ENCODE measurements at places on chromosomes 11 and 22. TPM values are rescaled to one million over a fixed set of nuclear protein-coding genes. Genes with fewer than 3 reads are reported as not detected.

Gene PRDX5
- total RNA-seq, result 243 TPM

Gene ARCN1
- total RNA-seq, result 187 TPM

Gene LDHAL6A
- total RNA-seq, result not detected

Gene LRRC10B
- not detected for total RNA-seq

Gene CREB3L1
- total RNA-seq, result 37.7 TPM

Gene RTN4RL2
- total RNA-seq, result 0.32 TPM

Gene MMP1
- 53.2 TPM for total RNA-seq

Gene P2RY6
- total RNA-seq, result 0.76 TPM

Gene LRRC4C
- not detected for total RNA-seq

Gene GGTLC2
- not detected for total RNA-seq

Gene VPREB3
- not detected for total RNA-seq

Gene SHISAL1
- total RNA-seq, result 1.5 TPM

Gene POTEH
- total RNA-seq, result not detected

Gene MACROD1
- 21.0 TPM for total RNA-seq

DNA sequence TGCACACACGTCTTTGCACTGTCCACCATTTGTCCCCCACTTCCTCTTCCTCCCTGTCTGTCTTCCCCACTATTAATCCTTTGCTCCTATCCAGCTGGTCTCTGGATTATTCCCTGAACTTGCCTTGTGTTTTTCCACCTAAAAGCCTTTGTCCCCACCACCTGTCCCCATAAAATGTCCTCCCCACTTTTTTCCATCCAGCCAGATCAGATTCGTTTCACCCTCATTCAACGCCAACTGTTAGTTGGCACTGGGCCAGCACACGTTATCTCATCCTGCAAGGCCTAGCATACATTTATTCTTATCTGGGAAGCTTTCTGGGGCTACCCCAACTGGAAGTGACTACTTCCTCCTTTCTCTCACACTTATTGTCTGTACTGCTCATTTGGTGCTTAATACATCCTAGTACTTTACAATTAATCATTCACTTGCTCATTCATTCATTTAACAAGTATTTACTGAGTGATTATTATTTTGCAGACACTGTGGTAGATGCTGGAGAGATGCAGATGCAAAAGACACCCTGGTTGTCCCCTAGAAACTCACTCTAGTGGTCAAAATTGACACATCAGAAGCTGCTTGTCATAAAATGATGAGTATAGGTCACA lies 96.2 kb downstream of the RASSF10 start:
- no peak for DNase-seq

DNA sequence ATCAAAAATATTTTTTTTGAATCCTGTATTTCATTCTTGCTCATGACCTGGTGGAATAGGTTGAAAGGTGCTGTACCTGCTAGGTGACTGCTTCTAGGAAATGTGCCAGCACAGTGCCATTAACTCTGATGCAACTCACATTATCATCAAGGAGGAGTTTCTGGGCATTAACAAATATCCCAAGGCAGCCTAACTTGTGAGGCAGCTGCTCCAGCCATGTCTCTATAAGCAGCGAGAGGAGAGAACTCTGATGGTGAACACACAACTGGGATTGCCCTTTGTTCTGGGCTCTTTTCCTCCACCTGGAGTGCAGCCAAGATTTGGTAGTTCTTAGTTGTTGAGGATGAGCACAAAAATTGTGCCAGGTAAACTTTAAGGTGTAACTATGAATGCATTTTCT lies 25.6 kb downstream of the HEPHL1 start:
- DNase-seq, result no peak

- DNase-seq, result no peak
Measured at GRCh38 chr22:23884140-23884539, 10.0 kb upstream of the MIF start.

- no peak for DNase-seq
Measured at GRCh38 chr11:65920372-65920802, 1.2 kb downstream of the DRAP1 start.

GRCh38 chr11:45294499-45294898 lies 8.4 kb upstream of the SYT13 start:
- DNase-seq, result no peak

DNA sequence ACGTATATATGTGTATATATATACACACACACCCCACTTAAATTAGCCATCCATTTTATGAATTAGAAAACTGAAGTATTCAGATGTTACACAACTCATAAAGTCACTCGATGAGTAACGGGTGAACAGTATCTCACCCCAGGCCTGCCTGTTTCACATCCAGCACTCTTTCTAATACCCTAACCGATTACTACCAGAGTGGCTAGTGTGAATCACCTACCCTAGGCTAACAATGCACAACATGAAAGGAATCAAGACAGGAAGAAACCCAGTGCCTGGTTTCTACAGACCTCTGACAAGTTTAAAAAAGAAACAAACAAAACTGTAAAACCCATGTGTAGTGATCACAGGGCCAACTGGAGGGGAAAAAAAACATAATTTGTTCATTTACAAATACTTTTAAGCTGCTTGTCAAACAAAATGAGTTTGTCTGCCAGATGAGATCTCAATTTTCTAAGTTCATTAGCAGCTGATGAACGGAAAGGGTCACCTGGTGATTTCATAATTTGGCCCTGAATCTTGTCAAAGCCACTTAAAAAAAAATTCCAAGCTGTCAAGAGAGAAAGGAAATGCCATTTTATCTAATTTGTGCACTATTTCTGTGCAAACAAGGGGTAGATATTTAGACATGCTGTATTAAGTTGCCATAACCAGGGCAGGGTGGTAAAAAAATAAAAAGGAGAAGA lies 134.8 kb downstream of the LARGE1 start:
- DNase-seq, result peak; percentile 96

DNA sequence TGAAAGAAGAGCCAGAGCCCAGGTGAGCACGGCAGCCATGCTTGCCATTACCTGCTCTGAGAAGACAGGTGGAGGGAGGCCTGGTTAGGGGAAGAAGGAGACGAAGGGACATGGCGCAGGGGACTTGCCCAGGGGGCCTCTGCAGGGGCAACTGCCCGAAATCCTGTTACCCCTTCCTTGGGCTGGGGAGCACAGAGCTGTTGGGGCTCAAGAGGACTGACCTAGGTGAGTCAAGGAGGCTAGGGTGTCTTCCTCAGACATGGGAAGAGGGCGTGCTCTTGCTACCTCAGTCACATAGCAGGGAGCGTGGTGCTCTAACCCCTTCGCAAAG lies at the start of gene APOA5:
Gene APOA5 (minus strand): TSS at position 67 of the 331 bp plus-strand sequence. CDS start 19 bp downstream, at position 48.
- DNase-seq, result no peak

- peak; percentile 83 for DNase-seq
Measured at GRCh38 chr11:125874556-125875124, 12.8 kb upstream of the HYLS1 start.

DNA sequence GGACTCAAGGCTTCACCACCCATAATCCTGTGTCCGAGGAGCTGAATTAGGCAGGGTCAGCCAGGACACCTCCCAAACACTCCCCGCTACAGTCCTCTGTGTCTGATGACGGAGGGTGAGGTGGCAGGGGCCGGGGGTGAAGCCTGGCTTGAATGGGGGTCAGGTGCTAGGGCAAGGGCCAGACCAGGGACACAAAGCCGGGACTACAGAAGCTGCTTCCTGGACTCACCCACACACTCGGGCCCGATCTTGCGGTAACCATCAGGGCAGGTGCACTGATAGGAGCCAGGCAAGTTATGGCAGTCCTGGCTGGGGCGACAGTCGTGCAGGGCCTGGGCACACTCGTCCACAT lies 2.3 kb downstream of the EFEMP2 start:
- DNase-seq, result no peak

- DNase-seq, result peak; percentile 65
Measured at GRCh38 chr11:77819921-77820564, 479 bp downstream of the RSF1 start.

DNA sequence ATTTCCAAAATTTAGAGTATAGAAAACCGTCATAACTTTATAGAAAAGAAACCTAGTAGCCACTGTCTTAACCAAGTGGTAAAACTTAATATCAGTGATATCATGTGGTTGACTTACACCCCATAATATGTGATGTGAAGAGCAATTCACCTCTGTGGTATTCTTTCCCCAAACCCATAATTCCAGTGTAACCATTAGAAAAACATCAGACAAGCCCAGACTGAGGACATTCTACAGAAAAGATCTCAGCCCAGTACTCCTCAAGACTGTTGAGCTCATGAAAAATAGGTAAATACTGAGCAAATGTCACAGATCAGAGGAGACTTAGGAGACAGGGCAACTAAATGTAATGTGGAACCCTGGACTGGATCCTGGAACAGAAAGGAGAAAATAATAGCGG lies 134.6 kb downstream of the PGR start:
- no peak for DNase-seq

DNA sequence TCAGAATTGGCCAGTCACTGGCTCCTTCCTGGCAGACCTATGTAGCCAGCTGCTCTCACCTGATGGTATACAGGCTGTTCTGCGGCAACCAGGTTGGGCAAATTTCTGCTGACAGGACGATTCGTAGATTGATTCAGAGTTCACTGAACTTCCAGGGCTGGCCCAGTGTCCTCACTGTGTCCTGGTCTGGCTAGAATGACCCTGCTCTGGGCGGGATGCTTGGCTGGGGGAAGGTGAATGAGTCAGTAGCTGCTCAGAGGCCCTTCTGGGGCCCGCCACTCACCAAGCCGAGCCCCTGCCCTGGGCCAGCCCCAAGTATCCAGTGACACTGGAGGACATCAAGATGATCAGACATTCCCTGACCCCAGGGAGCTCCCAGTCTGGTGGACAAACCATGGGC lies 62.9 kb upstream of the WNT11 start:
- DNase-seq, result peak; percentile 41

DNA sequence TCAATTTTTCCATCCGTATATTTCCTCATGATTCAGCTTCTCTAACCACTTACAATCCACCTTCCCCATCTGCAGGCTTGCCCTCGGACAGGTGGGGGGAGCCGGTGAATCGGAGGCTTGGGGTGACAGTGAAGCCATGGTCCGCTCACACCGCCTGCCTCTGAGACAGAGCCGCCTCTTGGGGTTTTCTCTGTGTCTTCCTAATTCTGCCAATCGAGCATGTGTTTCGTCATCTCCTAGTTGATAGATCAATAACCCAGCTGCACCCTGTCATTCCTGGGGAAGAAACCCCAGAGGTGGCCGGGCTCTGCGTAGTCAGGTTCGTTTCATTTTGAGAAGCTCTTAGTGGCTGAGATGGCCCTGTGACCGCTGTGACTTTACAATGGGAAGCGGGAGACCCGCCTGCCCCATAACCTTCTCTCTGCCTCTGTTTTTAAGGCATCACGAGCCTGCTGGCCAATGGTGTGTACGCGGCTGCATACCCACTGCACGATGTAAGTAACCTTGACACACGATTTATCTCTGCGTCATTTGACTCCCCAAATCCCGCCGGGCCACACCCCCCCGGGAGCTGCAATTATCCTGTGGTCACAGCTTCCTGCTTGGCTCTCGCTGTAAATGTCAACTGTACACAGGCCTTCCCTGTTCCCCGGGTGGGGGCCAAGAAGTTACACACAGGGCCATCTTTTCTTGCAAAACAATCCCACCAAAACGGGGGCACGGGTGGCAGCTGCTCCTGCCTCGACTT lies 33.3 kb downstream of the ANO1 start:
- peak; percentile 72 for DNase-seq

DNA sequence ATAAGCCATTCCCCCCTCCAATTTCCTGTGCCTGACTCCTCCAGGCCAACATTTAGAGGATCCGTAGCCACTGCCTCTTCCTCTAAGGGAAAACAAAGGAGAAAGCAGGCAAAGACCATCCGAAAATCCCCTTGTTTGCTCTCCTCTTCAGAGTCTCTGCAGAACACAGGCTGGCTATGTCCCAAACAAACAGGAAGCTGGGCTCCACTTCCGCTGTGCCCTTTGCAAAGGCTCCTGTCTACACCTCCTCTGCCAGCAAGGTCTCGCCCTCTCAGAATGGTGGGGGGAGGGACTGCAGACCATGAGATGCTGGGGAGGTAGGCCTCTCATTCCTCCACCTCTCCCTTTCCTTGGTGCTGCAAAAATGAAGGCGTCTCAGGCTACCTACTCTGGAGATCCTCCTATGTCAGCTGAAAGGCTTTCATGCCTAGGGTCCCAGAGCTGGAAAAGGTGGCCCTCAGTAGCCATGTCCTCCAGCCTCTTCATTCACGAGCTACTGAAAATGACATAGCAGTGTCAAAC lies 596.2 kb downstream of the BUD13 start:
- DNase-seq, result no peak

DNA sequence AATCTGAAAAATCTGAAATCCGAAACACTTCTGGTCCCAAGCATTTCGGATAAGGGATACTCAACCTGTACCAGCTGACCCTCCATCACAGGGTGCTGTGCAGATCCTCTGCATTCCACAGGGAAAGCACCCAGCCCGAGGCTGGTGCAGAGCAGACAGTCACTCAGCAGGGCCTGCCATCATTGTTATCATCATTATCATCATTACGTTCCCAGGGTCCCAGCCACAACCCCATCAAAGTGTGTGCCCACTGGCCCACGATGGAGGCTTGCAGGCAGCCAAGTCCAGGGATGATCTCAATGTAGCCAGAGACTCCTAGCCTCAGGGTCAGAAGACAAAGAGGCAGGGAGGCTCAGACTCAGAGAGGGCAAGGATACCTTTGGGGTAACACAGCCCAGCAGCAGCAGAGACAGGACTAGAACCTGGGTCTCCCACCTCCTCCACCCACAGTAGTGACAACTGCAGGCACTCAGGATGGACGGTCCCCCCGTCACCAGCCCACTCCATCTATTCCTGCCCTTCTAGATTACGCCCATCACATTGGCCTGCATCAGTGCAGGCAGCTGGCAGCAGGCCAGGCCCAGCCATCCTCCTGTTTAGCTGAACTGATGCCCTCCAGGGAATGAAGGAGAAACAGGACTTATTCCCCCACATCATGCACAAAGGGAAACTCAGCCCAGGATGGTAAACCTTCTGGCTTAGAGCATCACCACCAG lies 10.3 kb downstream of the GAL3ST1 start:
- no peak for DNase-seq

- DNase-seq, result peak; percentile 24
Measured at GRCh38 chr11:114079511-114080065, 20.1 kb downstream of the ZBTB16 start.

DNA sequence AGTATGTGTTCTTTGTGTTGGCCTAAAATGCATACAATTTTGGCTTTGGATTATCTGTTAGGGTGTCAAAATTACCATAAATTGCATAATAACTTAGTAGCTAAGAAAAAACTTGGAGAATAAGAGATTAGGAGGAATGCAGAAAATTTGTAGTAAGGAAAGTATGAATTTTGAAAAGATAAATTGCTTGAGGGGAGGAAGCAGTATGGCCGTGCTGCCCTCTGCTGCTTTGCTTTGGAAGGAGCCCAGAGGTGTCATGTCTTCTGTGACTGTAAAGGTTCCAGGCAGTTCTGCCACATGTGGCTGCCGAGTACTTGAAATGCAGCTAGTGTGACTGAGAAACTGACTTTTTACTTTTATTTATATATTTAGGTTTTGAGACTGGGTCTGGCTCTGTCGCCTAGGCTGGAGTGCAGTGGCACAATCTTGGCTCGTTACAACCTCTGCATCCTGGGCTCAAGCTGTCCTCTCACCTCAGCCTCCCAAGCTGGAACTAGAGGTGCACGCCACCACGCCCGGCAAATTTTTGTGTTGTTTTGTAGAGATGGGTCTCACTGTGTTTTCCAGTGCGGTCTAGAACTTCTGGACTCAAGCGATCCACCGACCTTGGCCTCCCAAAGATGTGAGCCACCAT lies 1.8 kb downstream of the ADSL start:
- DNase-seq, result peak; percentile 83

- DNase-seq, result peak; percentile 77
Measured at GRCh38 chr11:18527512-18527911, 770 bp upstream of the TSG101 start.

GRCh38 chr11:19834771-19835170 lies 122.1 kb downstream of the NAV2 start:
- no peak for DNase-seq
